ENCODE measurements at places on chromosomes 5 and 9.

GRCh38 chr9:98755006-98755618 is 41.2 kb downstream of the ANKS6 start:
- no peak for DNase-seq

GRCh38 chr9:122164286-122164685 is 4.6 kb downstream of the MORN5 start:
- no peak for DNase-seq

DNA sequence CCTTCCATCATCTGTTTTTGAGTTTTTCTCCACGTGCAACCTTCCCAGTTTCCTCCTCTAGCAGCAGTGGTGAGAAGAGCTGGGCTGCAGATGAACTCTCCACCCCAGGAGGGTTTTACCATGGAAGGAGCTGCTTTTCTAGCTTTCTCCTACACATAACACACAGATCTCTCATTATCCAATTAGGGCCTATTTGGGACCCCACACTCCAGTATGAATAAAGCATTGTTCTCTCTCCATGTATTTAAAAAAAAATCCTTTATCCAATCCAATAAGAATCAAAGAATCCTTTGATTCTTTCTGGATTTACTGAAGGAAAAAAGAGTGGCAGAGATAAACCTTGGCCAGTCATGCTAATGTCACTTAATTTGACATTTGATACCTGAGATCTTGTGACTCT is 31.6 kb upstream of the NAA35 start:
- no peak for DNase-seq

GRCh38 chr5:78597974-78598371 is 50.6 kb downstream of the LHFPL2 start:
- peak; percentile 53 for DNase-seq

- no peak for DNase-seq
Observed at GRCh38 chr9:135320331-135320730, 159.3 kb upstream of the PPP1R26 start.

DNA sequence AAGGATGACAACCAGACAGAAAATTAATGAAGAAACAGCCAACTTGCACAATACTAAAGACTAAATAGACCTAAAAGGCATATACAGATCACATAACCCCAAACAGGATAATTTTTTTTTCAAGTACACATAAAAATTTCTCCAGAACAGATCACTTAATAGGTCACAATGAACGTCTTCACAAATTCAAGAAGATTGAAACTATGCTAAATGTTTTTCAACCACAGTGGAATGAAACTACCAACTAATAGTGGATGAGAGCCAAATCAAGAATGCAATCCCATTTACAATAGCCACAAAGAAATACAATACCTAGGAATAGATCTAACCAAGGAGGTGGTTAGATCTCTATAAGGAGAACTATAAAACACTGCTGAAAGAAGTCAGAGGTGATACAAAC is 145.8 kb downstream of the TMEM232 start:
- no peak for DNase-seq

GRCh38 chr5:110612794-110613247 is 113.7 kb downstream of the TMEM232 start:
- no peak for DNase-seq
